ENCODE measurements at places on chromosomes 5 and 9. TPM values are rescaled to one million over a fixed set of nuclear protein-coding genes. Genes with fewer than 3 reads are reported as not detected.

Gene SEMA5A
- 2.9 TPM for total RNA-seq

Gene DBH
- 1.8 TPM for total RNA-seq

Gene CFAP90
- total RNA-seq: not detected

Gene PCDH1
- 0.17 TPM for total RNA-seq

Gene PCDHB13
- not detected for total RNA-seq

Gene ADCY2
- total RNA-seq: not detected

Gene RASGEF1C
- total RNA-seq: not detected

Gene LEAP2
- 0.31 TPM for total RNA-seq

Gene SNCB
- not detected for total RNA-seq

Gene UBAP1
- total RNA-seq: 50.4 TPM

Gene KIF12
- total RNA-seq: not detected
